Left renal pelvis (tissue), 4 donors: ENCODE measurements at places on chromosomes 7 and 10. TPM values are rescaled to one million over a fixed set of nuclear protein-coding genes. Genes with fewer than 3 reads are reported as not detected.

Gene EBF3
- 3.2 TPM for polyA plus RNA-seq

Gene C10orf53
- polyA plus RNA-seq, result not detected

Gene LMOD2
- polyA plus RNA-seq, result not detected

Gene KCNH2
- 14.8 TPM for polyA plus RNA-seq

Gene ZNF804B
- 0.64 TPM for polyA plus RNA-seq

Gene TYW1B
- polyA plus RNA-seq, result 3.4 TPM

Gene NPC1L1
- polyA plus RNA-seq, result 0.15 TPM

Gene ZNF479
- not detected for polyA plus RNA-seq

Gene OLAH
- 0.34 TPM for polyA plus RNA-seq

Gene ADO
- 36.0 TPM for polyA plus RNA-seq

Gene FAM25A
- polyA plus RNA-seq, result not detected

Gene OR6V1
- not detected for polyA plus RNA-seq

Gene CPA5
- polyA plus RNA-seq, result not detected

Gene C1QL3
- polyA plus RNA-seq, result 0.12 TPM

Gene GTPBP10
- 26.8 TPM for polyA plus RNA-seq

Gene LIPM
- not detected for polyA plus RNA-seq

Gene NRF1
- polyA plus RNA-seq, result 20.3 TPM

Gene OR2A42
- polyA plus RNA-seq, result 2.0 TPM

Gene CLEC5A
- 0.59 TPM for polyA plus RNA-seq

Gene SGCE
- 98.7 TPM for polyA plus RNA-seq

Gene TFAM
- polyA plus RNA-seq, result 76.6 TPM

Gene PRPS1L1
- not detected for polyA plus RNA-seq

Gene GNGT1
- not detected for polyA plus RNA-seq

Gene ABCB4
- polyA plus RNA-seq, result 1.9 TPM

Gene CD36
- polyA plus RNA-seq, result 24.5 TPM

Gene SLC13A1
- 21.0 TPM for polyA plus RNA-seq

Gene WNT8B
- polyA plus RNA-seq, result 0.68 TPM

Gene LGI1
- polyA plus RNA-seq, result 6.3 TPM

Gene R3HCC1L
- polyA plus RNA-seq, result 22.3 TPM

Gene NEUROD6
- not detected for polyA plus RNA-seq

Gene MSMB
- not detected for polyA plus RNA-seq
